CD8-positive, alpha-beta T cell (primary cell): ENCODE measurements at places on chromosomes 5 and 9.

DNA sequence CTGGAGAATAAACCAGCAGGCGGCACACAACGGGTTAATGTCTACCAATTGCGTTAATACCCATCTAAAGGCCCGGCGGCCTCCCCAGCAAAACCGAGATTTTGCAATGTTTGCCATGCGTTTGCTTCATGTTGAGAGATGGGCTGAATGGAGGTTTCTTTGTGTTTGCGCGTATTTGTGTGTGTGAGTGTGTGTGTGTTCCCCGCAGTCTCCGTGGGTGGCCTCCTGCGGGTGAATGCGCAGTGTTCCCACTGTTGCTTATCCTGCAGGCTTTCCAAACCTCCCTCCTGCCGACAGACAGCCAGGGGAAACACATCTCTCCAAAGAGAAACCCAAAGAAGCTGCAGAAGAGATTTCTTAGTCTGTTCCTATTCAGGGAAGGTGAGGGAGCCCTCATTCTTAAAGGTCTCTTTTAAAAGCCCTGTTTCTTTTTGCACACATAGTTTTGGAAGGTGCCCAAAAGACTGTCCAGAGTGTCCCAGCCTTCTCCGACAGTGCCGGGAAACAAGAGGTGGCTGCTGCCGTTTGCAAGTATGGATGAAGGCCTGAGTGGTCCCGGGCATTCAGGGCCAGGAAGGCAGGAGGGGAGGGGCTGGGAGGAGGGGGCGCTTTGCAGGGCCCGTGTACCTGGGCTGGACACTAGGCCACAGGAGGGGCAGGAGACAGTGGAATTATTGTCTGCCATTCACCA, 103.8 kb upstream of the ERCC6L2 start:
- no peak for DNase-seq

- no peak for DNase-seq
These were observed 2.0 kb downstream of the AK1 start for GRCh38 chr9:127875306-127875966.

- DNase-seq = no peak
These were observed 194.4 kb downstream of the GADD45G start for GRCh38 chr9:89799221-89799620.

GRCh38 chr5:175443514-175444059, 395 bp downstream of the DRD1 start:
- no peak for DNase-seq

DNA sequence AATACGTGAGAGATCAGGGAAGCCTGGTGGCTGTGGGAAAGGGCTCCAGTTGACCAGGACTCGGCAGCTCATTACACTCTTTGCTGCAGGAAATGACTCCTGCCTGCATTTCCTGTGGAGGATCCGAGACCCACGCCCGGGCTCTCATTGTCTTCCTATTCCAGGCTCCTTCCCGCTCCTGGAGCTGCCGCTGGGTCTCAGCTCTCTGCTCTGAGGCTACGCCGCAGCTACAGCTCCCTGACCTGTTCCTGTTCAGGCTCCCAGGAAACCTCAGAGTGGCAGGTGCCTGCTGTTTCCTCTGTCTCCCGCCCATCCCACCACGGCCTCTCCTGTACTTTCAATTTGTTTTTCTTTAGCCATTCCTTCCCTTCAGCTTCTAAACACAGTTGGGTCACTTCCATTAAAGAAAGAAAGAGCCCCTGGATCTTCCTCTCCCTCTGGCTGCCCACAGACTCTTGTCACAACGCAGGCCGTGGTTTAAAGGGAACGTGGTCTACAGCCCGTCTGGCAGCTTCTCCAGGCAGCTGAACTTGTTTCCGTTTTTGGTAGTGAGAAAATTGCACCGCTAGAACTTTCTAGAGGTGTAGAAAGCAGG, 71.5 kb downstream of the IL6ST start:
- DNase-seq = peak; percentile 40

DNA sequence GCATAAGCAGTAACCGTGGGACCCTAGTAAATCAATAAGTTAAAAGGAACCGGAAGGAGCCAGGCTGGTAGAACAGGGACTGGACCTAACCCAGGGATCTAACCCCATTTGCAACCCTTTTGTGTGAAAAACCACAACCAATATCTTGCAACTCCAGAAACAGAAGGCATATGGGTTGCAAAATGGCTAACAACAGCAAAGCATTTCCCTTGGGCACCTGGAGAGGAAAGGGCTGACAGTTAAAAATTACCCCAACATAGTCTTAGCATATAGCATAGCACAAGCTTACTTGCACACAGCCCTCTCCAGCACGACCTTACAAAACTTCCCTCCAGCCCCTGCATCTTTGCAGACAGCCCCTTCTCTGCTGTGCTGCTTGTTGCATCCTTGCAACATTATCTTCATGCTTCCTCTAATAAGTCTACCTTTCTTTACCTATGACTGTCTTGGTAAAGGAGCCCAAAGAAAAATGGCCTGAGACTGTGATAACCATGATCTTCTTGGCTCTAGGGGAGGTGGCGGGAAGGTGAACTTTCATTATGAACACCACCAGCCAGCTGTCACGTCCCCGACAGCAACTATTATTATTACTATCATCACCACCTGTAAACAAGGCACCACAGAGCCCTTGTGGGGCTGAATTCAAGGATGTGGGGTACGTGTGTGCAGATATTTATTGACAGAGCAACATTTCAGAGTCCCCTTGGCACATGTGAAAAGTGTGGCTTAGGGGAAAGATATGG, 49.8 kb downstream of the PRRC1 start:
- no peak for DNase-seq

DNA sequence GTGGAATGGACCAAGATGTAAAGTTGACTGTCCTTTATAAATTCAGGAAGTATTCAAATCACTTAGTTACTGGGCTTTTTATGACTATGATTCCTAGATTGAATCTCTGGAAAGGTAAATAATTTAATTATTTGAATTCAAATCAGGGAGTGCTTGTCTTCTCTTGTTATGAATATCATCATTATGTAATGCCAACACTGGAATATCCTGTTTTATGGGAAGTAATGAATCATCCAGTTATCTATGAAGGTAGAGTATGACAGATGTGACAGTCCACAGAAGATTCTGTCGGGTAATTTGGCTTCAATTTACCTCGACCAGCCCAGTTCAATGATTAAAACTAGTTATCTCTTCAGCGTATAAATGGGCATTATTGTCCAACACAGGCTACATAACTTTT, 141.0 kb upstream of the NUDT12 start:
- DNase-seq = no peak

- DNase-seq = no peak
These were observed 204.1 kb downstream of the DEPDC1B start for GRCh38 chr5:60495644-60496520.

DNA sequence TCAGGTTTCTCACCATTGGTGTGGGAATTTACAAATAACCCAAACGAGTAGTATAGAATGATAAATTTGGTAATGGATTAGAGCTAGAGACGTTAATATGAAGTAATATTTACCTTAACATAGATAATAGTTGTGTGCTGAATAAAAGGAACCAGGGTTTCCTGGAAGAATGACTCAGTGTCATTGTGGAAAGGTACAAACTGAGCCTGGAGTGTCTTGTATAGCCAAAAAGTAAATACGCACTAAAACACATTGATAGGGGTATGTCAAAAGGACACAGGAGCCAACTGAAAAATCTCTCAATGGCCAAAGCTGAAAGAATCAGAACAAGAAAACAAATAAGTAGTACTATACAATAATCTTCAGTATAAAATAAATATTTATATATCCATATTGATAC, 363.5 kb downstream of the SLCO4C1 start:
- DNase-seq = no peak

- DNase-seq = no peak
These were observed 18.4 kb upstream of the ISCA1 start for GRCh38 chr9:86300701-86301100.

DNA sequence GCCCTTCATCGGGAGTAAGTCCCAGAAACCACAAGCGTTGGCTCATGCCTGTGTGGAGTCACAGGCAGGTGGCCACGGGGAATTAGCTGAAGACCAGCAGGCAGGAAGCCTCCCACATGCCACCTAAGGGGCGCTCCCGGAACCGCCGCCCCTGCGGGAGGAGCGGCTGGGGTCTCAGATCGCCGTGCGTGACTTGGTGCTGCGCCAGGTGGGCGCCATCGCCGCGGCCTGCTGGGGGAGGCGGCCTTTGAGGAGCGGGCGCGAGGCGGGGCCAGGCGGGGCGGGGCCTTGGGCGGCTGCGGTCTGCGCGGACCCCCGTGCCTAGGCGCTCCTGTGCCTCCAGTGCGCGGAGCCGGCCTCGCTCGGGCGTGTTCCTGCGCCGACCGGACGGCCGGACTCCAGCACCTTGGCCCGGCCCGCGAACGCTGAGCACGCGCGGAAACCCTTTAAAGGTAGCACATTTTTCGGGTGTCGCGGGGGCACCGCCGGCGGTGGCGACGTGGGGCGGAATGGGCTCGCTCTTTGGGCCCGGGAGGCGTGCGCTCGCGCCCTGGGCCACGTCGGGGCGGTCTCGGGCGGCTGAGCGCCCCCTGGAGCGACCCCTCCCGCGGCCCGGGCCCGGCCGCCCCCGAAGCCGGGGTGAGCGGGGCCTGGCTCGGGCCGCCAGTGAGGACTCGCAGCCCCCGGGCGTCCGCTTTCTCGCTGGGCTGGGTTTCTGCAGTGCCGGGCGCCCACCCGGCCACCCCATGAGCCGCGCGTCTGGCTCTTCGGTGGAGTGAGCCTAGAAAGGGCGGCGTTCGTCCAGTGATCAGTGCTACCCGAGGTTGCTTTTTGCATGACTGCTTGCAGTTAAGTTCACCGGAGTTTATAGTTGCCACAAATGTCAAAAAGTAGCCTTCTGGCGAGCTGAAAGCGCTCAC, 24.5 kb downstream of the LECT2 start:
- no peak for DNase-seq

DNA sequence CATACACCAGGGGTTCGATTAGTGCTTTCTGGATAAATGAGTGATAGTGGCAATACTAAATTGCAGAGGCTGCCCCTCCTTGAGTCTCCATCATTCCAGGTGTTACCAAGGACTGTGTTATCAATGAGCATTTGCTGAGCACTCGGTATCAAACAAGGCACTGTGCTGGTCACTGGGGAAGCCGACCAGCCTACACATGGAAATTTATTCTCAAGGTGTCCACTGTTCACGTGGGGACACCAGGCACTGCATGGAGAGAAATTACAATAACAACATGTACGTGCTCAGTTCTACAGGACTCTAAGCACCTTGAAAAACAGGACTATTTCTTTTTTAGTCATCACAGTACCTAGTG, 22.2 kb downstream of the RGS3 start:
- DNase-seq = no peak

GRCh38 chr5:112290691-112291090, 128.4 kb downstream of the EPB41L4A start:
- no peak for DNase-seq
